ENCODE measurements at places on chromosomes 6 and 20.

DNA sequence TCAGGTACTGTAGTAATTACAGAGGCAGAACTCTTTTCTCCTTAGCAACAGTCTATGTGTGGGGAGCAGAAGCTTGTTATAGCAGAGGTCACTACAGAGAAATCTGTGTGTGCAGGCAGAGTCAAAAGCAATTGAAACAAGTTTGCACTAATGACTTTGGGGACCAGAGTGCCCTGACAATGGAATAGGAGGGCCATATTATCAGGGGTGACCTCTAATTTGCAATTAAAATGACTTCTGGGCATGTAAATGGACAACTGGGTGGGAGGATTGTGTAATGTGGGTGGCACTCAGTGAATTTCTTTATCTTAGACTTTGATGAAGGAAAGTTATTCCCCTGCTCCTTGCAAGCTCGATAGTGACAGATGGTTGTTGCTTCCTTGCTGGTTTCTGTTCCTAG is 127.2 kb downstream of the PLCB4 start:
- no peak for DNase-seq

- no peak for DNase-seq
These were observed 10.4 kb upstream of the PLCB1 start for GRCh38 chr20:8121666-8122065.

GRCh38 chr20:41063442-41063841 is 34.8 kb downstream of the TOP1 start:
- no peak for DNase-seq

GRCh38 chr6:116994447-116994846 is 117.4 kb downstream of the RFX6 start:
- DNase-seq, result no peak
